ENCODE measurements at places on chromosomes 6 and 20.

DNA sequence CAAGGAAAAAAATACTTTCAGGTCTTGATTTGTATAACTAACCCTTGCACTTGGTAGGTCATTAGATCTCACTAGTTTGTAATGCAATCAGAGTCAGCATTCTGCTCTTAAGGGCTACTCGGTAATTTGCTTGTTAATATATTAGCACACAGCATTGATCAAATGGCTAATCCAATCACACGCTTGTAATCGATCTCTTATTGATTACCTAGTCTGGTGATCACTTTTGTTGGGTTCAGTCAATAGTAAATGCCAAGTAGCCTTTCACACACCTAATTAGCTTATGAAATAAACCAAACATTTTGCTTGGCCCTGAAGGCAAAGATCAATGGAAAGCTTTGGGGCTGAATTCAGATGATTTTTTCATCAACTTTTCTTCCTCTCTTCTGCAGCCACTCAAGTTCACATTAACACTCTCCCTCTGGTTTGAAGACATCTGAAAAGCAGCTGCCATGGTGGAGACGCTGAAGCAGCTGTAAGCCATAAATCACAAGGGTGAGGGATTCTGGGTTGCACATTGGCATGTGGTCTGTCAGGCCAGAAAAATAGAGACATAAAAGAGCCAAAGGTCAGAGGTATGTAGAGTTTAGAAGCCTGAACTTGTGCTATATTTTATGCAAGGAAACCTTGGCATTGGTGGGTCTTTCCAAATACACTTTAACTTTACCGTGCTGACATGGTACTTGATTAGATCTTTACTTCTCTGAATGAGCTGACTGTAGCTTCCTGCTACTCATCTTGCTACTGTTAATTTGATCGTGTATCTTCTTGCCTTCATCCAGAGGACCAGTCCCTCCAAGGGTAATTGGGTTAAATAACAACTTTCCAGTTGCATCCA lies 234.4 kb downstream of the SIM1 start:
- H3K4me1 ChIP-seq: peaks cover 10% of the 10 kb centered on the region
- no peak overlapping the region for H3K4me3 ChIP-seq
- no peak for DNase-seq
- no peak overlapping the region for H3K27ac ChIP-seq
- no peaks in the 10 kb centered on the region for H3K36me3 ChIP-seq
- H3K27me3 ChIP-seq: peaks cover 25% of the 10 kb centered on the region

DNA sequence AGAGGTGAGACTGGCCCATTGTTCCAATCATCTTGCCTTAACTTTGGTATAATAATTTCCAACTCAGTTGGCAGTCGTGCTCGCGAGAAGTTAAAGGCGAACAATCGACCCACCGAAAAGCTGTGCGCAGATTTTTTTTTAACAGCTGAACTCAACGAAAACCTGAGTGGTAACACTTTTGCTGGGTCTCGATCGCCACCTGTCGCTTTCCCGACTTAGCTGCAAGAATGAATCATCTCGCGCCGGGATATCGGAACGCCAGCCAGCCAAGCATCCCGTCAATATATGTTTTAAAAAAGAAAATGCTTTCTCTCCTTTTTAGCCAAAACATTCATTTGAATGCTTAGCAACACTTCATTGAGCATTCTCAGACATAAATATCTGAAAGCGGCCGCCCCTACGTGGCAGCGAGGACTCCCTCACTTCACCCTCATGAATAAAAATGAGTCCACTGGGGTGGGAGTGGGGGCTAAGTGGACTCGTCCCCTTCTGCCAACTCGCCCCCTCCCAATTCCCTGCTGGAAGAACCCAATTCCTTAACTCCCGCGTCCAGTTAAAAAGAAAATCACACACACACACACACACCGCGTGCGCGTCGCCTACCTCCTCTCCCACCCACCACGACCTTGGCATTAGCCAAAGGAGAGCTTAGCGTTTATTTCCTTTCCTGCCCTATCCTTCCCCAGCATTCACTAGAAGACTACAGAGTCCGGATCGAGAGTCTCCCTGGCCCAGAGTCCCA lies 1.5 kb downstream of the COL12A1 start:
- peak overlapping the region; percentile 37 for H3K4me3 ChIP-seq
- peak overlapping the region; percentile 62 for H3K27ac ChIP-seq
- H3K36me3 ChIP-seq: no peaks in the 10 kb centered on the region

GRCh38 chr20:33984182-33984719 lies 9.5 kb upstream of the RALY start:
- no peaks in the 10 kb centered on the region for H3K36me3 ChIP-seq
- H3K27me3 ChIP-seq: no peaks in the 10 kb centered on the region
- no peak for DNase-seq
- no peaks in the 10 kb centered on the region for H3K4me1 ChIP-seq
- H3K27ac ChIP-seq: no peak overlapping the region

DNA sequence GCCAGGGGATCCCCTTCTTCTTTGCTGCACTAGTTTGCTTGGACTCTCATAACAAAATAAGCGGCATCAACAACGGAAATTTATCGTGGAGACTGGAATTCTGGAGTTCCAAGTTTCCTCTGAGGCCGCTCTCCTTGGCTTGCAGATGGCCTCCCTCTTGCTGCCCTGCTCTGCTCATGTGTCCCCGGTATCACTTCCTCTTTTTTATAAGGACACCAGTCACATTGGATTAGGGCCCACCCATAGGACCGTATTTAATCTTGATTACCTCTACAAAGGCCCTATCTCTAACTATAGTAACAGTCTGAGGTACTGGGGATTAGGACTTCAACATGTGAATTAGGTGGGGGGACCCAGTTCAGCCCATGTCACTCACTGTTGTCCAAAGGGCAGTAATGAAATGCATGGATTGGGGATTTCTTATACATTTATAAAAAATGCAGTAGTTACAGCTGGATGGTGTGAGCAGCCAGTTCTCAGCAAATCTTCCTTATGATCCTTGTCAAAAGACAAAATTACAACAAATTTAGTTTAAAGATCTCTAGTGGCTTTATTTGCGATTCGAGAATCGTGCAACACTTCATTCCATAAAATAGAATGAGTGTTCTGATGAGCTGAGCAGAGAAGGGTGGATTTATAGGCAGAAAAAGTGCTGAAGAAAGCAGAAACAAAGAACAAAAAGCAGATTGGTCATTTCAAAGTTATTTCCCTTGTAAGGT lies 59.3 kb upstream of the AKAP12 start:
- H3K4me1 ChIP-seq: no peaks in the 10 kb centered on the region
- no peaks in the 10 kb centered on the region for H3K36me3 ChIP-seq
- peaks cover 6% of the 10 kb centered on the region for H3K27me3 ChIP-seq
- no peak for DNase-seq

GRCh38 chr20:20002101-20002998 lies 14.8 kb upstream of the NAA20 start:
- no peak overlapping the region for H3K27ac ChIP-seq
- peaks cover 13% of the 10 kb centered on the region for H3K4me1 ChIP-seq
- no peak overlapping the region for H3K4me3 ChIP-seq
- no peak for DNase-seq

- H3K27ac ChIP-seq: no peak overlapping the region
- H3K4me1 ChIP-seq: no peaks in the 10 kb centered on the region
- no peak overlapping the region for H3K4me3 ChIP-seq
Measured at GRCh38 chr20:25508083-25508770, 77.1 kb downstream of the NINL start.

DNA sequence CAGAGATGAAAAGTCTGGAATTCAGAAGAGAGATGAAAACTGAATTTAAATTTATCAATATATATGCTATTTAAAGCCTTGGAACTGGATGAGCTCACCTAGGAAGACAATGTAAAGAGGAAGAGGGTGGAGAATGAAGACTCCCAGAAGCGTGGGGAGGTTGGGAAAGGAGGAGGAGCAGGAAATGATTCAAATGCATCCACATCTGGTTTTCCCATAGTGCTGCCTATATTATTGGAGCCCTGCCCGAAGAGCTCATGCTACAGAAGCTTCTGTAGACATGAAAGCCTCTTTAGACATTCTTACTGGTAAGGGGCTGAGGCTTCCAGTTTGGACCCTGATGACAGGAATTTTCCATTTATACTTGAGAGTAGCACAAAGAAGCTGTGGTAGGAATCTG lies 19.2 kb downstream of the PDE7B start:
- no peak overlapping the region for H3K27ac ChIP-seq
- no peak overlapping the region for H3K4me3 ChIP-seq
- peaks cover 7% of the 10 kb centered on the region for H3K4me1 ChIP-seq
- no peak for DNase-seq

Data from activated CD4-positive, alpha-beta T cell treated with anti-CD3 and anti-CD28 coated beads, Interleukin-2, amount 10 ng/mL, durations not matched to agents 7 days and 5 days (primary cell).